ENCODE measurements at places on chromosomes 7 and 10.
A peak's percentile ranks its signal among the peaks of the same experiment; 100 is the strongest.

- DNase-seq: no peak
Observed at GRCh38 chr7:2807460-2807844, 36.7 kb downstream of the GNA12 start.

- DNase-seq: no peak
Observed at GRCh38 chr7:63071396-63071795, 927.3 kb upstream of the ZNF722 start.

GRCh38 chr10:73439605-73440312 lies 6.4 kb upstream of the MSS51 start:
- no peak for DNase-seq

GRCh38 chr7:41930538-41931262 lies 227.8 kb upstream of the INHBA start:
- no peak for DNase-seq

DNA sequence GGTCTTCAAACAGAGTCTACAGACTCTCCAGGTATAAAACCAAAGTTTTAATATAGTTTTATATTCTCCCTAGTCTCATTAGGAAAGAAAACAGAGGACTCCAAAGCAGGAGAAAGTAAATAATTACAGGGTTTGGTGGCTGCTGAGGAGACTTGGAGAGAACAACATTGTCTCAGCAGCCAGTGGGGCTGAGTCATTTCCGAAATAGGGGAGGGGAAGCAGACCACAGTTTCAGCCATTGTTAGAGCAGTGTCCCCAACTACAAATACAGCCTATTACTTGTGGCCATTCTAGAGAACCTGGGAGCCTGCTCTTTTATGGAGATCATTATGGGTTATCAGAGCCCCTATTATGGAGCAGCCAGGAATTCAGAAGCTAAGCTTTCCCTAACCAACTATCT lies 44.2 kb upstream of the A1CF start:
- no peak for DNase-seq

DNA sequence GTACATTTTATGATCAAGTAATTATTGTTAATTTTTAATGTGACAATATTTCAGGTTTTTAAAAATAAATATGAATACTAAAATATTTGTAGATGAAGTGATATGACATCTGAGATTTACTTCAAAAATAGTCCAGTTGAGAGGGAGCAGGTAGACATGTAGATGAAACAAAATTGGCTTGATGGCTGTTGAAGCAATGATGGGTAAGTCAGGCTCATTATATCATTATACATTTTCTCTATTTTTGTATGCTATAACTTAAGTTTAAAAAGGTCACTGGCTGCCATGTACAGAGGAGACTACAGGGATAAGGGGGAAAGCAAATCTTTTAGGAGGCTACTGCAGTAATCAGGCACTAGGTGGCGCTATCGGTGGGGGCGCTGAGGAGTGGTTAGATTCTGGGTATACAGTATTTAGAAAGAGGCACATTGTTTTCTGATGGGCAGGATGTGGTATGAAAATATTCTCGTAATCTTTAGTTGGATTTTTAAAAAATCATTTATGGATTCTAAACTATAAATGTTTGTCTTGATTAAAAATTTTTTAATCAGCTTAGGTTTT lies 189.8 kb upstream of the IMMP2L start:
- no peak for DNase-seq

- no peak for DNase-seq
Observed at GRCh38 chr10:105094048-105094447, 453.0 kb downstream of the SORCS3 start.

- no peak for DNase-seq
Observed at GRCh38 chr10:117350909-117351308, 24.3 kb downstream of the PDZD8 start.

GRCh38 chr10:17873946-17874345 lies 64.8 kb downstream of the MRC1 start:
- DNase-seq: no peak

- DNase-seq: no peak
Observed at GRCh38 chr7:2873686-2874551, 29.8 kb upstream of the GNA12 start.

- DNase-seq: peak; percentile 52
Observed at GRCh38 chr7:116929914-116930913, 23.1 kb upstream of the ST7 start.

DNA sequence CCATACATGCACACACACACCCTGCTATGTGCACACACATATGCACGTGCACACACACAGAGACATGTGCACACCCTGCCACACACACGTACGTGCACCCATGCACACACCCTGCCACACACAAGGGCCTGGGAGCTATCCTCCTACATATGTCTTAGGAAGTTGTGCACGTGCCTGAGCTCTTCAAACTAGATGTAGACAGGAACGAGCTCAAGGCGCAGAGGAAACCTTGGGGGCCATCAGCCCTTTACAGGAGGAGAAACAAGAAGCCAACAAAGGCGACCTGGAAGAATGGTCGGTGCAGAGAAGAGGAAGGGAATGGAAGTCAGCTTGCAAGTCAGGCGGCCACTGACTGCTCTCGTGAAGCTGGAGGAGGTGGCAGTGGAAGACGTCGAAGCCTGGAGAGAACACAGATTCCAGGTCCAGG lies 58.7 kb downstream of the AOC1 start:
- DNase-seq: no peak

DNA sequence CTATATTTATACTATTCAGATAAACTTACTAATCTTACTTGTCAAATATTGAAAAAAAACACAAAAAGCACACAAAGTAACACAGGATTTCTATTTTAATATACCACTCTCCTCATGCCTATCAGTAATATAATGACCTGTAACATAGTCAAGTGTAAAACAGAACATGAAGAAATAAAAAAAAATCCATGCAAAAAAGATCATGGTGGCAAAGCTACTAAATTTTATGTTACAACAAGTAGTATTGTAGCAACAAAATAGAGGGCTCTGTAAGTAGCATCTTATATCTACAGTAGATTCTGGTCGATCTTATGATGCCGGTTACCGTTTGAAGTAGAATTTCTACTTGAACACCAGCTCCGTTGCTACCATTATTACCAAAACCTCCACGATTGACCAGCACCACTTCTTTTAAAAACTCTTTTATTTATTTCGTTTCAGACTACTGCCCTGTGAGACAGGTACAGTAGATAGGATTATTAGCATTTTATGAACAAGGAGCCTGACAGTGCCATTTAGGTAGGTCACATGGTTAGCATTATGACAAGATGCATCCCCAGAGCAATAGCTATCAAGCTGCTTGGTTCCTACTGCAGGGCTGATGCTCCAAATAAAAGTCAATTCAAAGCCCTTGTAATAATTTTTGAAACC lies 2.1 kb downstream of the CPED1 start:
- DNase-seq: no peak

Measured in NCI-H1105 (cell line).